ACHN (cell line): ENCODE measurements at places on chromosomes 3 and 15.

DNA sequence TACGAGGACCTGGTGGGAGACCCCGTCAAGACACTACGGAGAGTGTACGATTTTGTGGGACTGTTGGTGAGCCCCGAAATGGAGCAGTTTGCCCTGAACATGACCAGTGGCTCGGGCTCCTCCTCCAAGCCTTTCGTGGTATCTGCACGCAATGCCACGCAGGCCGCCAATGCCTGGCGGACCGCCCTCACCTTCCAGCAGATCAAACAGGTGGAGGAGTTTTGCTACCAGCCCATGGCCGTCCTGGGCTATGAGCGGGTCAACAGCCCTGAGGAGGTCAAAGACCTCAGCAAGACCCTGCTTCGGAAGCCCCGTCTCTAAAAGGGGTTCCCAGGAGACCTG, 2.5 kb downstream of the CHST2 start:
- DNase-seq, result no peak

DNA sequence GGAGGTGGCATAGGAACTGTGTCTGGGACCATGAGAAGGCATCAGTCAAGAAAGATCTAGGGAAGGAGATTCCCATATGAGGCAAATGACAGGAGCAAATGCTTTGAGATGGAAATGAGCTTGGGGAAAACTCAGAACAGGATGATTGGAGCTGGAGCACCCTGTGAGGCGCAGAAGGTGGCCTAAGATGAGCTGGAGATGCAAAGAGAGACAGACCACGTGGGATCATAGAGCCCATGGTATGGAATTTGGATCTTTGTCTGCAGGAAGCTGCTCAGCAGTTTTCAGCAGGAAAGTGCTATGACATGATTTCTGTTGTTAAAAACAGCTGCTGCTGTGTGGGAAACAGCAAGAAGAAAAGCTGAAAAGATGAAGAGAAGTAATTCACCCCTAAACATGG, 310.6 kb downstream of the MAGI1 start:
- no peak for DNase-seq

DNA sequence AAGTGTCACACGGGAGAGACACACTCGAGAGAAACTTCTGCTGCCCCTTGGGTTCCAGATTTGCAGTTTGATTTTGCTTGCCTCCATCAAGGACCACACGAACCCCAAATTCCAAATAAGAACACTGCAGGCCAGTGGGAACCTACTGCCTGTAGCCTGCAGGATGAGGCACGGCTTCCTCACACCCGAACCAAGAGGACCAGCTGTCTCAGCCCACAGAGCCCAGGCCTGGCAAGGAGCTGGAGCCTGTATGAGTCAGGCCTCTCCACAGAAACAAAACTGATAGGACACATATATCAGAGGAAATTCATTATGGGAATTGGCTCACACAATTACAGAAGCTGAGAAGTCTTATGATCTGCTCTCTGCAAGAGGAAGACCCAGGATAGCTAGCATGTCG, 188.1 kb upstream of the NSMCE3 start:
- DNase-seq, result no peak

DNA sequence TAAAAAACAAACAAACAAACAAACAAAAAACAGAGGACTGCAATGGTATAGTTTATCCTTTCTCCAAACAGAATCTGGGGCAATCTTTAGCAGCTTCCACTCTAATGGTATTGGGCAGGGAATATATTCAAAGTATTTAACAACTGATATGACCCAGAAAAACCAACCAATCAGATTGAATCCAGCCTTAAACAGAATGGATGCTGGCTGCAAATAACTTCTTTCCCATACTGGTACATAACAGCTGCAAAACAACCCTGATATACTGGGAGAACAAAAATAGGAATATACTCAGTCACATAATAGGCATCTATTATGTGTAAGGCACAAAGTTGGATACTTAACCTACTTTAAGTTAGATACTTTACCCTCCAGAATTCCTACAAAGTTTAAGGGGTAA, 49.1 kb downstream of the UBR1 start:
- no peak for DNase-seq

DNA sequence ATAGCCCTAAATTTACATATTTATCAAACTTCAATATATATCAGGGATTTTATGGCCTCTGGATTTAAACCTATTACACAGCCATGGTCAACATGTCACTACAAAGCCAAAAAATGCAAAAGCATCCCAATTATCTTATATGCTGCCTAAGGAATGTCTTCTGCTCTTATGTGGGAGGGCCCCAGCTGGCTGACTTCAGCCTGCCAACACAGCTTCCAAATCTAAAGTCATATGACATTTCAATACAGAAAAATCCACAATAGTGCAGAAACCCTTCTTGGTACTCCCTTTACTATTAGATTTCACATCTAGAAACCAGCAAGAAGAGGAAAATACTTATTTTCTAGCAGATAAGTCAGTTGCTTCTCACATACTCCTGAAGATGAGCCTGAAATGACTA, 6.4 kb downstream of the PFN2 start:
- DNase-seq, result no peak

DNA sequence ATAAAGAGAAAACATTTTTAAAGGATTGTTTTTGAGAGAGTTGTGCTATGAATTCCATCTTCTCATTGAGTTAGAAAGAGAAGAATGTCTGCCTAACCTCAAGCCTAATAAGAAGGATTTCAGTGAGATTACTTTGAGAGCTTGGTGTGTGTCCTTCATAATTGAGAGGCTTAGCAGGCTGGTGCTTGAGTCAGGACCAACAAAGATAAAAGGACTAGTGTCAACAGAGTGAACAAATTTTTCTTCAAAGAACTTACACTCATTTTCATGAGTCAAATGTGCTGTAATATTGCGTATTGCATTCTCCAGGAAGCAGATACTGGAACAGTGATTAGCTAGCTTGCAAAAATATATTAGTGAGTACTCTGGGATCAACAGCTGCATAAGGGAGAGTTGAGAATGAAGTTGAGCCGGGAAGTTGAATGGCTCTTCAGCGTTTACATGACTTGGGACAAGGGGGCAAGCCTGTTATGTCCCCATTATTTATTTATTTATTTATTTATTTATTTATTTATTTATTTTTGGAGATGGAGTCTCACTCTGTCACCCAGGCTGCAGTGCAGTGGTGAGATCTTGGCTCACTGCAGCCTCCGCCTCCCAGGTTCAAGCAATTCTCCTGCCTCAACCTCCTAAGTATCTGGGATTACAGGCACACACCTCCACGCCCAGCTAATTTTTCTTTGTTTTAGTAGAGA, 37.5 kb upstream of the SLITRK3 start:
- DNase-seq, result no peak

DNA sequence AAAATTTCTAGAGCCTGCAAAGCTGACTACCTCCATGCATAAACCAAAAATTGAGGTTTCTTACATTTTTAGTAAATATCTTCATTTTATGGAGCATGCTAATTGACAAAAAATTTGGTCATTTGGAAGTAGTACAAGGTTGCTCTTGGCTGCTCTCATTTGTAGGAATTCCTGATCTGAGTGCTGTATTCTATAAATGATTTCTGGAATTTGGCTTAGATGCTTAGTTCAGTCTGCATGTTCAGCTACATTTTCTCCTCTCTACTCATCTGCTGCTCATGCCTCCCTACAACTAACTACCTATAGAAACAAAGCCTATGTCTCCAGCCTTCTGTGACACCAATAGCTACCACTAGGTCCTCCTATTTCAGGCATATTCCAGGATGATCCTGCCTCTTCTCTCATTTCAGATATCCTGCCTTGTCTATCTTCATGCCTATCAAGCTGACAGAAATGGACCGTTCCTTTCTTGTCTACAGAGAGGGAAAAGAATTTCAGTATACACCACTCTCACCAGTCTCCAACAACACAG, 901.1 kb downstream of the TBL1XR1 start:
- no peak for DNase-seq
